ENCODE measurements at places on chromosomes 7 and 10.

- DNase-seq: no peak
Measured at GRCh38 chr7:93799750-93800357, 90.7 kb downstream of the TFPI2 start.

DNA sequence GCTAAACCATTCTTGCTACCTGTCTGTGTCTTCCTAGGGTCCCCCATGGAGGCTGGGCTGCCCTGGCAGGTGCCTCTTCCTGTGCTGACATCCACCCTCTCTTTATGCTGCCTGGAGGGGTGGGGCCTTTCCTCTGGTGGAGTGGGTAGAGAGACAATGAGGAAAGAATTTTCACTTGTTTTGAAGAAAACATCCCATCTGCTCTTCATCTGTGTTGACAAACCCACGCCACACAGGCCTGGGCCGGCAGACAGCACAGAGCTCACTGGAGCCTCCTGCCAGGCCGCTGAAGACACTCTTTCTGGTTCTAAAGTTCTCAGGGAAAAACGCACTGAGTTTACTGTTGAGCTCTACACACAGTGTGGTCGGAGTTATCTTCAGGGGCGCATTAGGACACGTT is 328.2 kb downstream of the GLRX3 start:
- no peak for DNase-seq

- DNase-seq: no peak
Measured at GRCh38 chr7:553636-554111, 34.0 kb upstream of the PDGFA start.

- no peak for DNase-seq
Measured at GRCh38 chr10:26887611-26888215, 27.0 kb upstream of the ABI1 start.

GRCh38 chr7:16368885-16369284 is 52.5 kb downstream of the CRPPA start:
- DNase-seq: no peak

DNA sequence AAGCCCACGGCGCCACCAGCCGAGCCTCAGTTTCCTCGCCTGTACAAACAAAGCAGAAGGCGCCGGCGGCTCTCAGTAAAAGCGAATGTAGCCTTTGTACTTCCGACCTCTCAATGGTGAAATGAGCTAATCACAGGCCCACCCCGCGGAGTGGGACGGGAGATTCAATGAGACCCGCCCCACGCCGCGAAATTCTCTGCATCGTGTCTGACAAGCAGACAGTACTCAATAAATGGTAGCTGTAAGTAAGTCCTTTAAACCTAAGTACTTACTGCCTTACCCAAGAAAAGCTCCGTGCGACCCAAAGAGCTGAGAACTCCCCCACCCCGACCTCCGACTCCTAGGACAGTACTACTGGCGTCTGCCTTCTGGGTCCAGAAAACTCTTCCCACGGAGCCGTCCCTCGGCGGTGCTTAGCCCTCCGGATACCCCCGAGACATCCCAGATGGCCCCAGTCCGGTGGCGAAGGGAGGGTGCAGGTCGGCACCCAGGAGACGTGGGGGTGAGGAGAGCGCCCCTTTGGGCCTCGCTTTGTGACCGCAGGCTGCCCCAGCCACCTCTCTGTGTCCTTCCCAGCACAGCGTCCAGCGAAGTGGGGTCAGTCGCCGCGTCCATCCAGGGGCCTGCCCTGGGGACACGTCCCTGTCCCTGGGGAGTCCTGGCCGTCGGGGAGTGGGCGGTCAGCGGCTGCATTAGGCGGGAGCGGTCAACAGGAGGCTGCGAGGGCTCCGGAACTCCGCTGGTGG is 972 bp upstream of the CXCL12 start:
- DNase-seq: no peak

DNA sequence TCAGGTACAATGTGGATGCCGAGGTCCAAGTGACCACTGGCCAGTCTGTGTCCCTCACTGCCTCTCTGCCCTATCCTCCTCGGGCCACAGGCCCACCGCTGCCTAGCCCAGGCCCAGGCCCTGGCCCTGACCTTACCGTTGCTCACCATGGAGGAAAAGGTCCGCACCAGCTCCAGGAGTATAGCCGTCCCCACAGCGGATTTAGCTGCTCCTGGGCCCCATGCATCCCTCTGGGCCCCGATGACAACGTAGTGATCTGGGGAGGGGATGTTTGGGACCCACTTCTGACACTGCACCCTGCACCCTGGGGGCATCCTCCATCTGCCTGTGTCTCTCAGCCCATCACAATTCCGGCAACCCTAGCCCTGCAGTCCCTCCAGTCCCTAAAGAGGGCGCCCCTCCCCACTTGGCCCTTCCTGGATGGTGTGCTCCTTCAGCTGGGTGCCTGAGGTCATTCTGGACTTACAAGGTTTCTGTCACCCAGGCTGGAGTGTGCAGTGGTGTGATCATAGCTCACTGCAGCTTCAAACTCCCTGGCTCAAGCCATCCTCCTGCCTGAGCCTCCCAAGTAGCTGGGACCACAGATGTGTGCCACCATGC is 12.1 kb downstream of the TFR2 start:
- DNase-seq: peak; percentile 18

GRCh38 chr10:19947656-19948055 is 131.4 kb downstream of the PLXDC2 start:
- no peak for DNase-seq

- DNase-seq: no peak
Measured at GRCh38 chr10:91555455-91555854, 77.4 kb downstream of the PPP1R3C start.

GRCh38 chr10:60985951-60986350 is 42.0 kb upstream of the RHOBTB1 start:
- DNase-seq: no peak

DNA sequence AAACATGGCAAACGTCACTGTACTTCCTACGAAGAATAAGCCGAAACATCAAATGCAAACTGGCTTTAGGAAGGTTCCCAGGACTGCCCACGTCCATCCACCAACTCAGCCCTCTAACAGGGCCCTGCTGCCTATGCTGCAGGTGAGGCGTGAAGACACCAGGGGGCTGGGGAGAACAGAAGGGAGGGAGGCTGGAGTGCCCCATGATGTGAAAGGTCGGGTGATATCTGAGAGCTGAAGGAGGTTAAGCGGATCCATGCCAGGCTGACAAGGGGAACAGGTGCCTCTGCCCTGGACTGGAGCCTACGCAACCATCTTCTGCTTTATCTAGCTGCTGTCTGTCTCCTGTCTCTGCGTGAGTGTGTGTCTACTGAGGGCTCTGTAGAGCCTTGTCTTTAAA is 40.2 kb upstream of the ATP6V0A4 start:
- DNase-seq: no peak

DNA sequence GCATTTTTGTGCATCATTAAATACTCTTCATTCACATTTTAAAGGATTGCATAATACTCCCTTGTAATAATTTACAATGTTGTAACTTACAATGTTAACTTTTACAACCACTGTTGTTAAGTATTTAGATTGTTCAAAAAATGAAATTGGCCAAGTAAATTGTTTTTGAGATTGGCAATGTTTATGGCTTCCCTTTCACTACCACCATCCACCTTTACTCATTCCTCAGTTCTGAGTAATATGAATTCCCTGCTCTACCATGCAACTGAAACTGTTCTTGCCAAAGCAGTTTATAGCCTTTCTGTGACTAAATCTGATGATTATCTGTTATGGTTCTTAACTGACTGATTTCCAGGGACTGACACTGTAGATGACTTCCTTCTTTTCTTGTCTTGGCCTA is 80.5 kb upstream of the TMEM106B start:
- DNase-seq: no peak

DNA sequence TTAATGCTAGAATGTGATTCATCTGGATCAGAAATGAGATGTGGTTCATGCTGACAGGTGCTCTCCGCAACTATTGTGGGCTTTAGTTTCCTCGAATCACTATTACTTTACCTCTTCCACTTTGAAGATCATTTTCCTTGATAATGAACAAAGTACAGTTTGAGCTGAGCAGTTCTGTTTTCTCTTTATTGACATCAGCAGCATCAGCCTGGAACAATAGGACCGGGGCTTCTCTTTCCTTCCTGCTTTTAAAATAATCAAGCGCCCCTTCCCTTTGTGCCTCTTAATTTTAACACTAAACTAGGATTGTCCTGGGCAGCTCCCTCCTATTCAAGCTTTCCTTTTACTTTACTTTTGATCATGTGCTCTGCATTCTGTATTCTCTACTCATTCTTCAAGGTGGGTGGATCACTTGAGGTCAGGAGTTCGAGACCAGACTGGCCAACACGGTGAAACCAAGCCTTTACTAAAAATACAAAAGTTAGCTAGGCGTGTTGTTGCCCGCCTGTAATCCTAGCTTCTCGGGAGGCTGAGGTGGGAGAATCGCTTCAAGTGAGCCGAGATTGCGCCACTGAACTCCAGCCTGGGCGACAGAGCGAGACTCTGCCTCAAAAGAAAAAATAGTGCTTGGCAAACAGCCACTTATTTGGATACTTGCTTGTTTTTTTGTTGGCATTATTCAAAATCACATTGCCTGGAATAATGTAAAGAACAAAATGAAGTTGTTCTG is 67.0 kb upstream of the RHEB start:
- DNase-seq: no peak

- DNase-seq: peak; percentile 70
Measured at GRCh38 chr7:50304129-50304910, at the start of gene IKZF1. TSS of gene IKZF1 (plus strand) at chr7:50304716. CDS start at chr7:50319062, 14,346 bp downstream.

DNA sequence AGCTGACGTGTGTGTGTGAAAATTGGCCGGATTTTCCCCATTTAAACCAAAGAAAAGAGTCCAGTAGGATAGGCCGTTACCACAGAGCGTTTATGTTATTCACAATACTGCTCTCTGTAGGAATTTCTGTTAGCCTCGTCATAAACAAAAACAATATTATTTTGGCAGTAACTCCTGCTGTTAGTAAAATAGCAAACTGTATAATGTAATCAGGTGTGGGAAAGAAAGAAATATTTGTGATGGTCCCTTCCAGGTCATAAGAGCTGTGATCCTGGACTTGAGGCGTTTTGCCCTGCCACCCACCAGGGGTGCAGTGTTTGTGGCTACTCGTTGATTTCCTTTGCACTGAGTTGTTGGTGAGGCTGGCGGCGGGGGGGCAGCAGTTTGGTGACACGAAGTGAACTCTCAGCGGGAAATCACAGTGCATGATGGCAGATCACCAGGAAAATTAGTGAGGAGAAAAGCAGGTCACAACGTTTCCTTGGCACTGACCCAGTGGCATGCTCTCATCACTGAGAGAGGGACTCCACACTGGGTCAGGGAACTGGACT is 2.8 kb downstream of the EEPD1 start:
- DNase-seq: peak; percentile 24

- DNase-seq: no peak
Measured at GRCh38 chr7:96233084-96233483, 88.8 kb downstream of the SLC25A13 start.

DNA sequence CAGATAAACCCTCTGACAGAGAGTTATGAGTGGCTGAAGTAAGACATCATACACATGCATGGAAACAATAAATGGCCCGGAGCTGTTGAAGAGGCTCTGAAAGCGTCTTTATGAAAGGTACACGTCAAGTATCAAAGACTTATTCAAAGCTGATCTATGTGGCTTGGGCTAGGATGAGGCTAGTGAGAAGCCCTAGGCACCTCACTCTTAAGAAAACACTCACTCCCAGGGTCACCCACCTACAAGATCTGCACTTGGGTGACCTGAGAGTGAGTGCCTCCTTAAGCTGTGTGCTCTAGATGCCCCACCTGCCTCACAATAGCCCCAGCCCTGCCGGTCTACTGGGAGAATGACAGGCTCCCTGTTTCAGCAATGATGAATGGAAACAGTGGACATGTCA is 1.1 kb upstream of the GIMAP1 start:
- DNase-seq: no peak

GRCh38 chr7:139993169-139993568 is 69.6 kb downstream of the PARP12 start:
- DNase-seq: no peak

DNA sequence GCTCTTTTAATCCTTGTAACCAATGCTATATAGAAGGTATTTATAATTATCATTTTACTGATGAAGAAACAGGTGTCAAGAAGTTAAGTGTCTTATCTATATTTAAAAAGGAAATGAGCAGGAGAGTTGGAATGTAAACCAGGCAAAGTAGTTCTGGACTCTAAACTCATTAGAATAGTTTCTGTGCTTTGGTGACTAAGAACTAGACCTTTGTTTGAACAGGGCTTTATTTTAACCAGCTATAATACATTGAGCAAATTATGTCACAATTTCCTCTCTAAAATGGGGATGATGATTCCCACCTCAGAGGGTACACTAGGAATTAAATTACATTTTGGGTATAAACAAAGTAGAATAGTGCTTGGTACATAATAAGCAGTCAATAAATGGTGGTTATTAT is 236.0 kb downstream of the MAGI2 start:
- DNase-seq: no peak

DNA sequence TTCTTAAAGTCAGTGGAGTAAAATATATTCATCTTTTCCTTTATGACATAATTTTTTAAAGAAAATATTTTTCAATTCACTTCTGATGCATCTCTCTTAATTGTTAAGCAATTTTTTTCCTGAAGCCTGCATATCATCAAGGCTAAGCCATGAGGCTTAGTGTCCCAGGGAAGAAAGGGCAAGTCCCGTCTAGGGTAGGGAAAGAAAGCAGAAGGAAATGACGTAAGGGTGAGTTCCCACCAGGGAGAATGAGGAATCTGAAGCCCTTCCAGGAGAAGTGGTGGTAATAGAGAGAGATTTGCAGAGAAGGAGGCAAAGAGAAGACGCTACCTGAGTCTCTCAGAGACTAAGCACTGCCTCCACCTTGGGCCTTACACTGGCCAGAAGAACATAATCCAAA is 96.8 kb upstream of the NFE2L3 start:
- no peak for DNase-seq

DNA sequence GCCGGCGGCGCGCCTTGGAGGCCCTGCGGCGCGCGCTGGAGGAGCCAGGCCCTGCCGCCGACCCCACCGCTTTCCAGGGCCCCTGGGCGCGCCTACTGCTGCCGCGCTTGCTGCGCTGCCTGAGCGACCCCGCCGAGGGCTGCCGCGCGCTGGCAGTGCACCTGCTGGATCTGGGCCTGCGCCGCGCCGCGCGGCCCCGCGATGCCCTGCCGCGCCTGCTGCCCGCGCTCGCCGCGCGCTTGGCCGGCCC is 280 bp downstream of the DNAAF5 start:
- DNase-seq: no peak

GRCh38 chr10:49571388-49571787 is 32.5 kb upstream of the ERCC6 start:
- no peak for DNase-seq

DNA sequence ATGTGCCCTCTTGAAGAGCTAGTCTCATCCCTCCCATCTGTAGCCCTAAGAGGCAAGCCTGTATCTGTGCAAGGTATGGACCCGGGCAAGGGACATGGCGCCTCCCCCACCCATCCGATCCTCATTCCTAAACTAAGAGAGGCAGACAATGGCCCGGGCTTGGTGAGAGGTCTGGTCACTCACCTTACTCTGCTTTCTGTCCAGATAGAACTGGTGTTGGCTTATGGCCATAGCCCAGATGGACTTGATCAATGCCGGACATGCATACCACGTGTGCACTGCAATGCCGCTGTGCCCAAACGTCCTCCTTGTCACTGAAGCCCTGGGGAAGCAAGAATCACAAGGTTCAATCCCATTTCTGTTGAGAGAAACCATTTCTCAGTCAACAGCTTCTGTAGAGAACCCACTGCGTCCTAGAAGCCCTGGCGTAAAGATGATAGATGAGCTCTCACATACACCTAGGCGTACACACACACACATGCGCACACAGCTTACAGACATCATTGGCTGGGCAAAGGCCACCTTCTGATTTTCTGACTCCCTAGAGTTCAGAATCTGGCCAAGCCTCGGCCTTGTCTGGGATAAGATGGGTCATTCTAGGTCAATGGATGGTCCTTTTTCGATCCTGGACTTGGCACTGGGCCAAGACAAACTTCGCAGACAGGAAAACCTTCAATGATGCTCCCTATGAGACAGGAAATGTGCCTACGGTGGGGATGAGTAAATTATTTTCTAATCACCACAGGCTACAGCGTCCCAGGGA is 114.6 kb downstream of the PRPF18 start:
- no peak for DNase-seq
